Epithelial cell of proximal tubule (primary cell): ENCODE measurements at places on chromosomes 6 and 20.
A peak's percentile ranks its signal among the peaks of the same experiment; 100 is the strongest.

DNA sequence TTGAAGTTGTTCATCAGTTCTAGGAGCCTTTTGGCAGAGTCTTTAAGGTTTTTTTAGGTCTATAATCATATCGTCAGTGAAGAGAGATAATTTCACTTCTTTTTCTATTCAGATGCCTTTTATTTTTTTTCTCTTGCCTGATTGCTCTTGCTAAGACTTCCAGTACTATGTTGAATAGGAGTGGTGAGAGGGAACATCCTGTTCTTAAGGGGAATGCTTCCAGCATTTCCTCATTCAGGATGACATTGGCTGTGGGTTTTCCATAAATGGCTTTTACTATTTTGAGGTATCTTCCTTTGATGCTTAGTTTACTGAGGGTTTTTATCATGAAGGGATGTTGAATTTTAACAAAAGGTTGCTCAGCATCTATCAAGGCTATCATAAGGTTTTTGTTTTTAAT is 109.5 kb downstream of the CLVS2 start:
- no peak for DNase-seq

GRCh38 chr6:160035693-160036330 is 66.9 kb downstream of the IGF2R start:
- no peak for DNase-seq

DNA sequence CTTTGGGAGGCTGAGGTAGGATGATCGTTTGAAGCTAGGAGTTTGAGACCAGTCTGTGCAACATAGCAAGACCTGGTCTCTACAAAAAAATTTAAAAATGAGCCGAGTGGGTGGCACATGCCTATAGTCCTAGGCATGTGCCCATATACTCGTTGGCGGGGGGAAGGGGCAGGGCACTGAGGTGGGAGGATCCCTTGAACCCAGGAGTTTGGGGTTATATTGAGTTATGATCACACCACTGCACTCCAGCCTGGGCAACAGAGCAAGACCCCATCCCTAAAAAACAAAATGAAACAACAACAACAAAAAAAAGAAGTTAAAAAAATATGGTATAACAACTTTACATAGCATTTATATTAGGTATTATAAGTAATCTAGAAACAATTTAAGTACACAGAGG is 47.8 kb downstream of the LHFPL5 start:
- DNase-seq, result no peak

- DNase-seq, result no peak
Observed at GRCh38 chr6:84768442-84769174, 4.2 kb upstream of the TBX18 start.

- DNase-seq, result peak; percentile 30
Observed at GRCh38 chr6:2378891-2379652, 133.7 kb upstream of the GMDS start.

DNA sequence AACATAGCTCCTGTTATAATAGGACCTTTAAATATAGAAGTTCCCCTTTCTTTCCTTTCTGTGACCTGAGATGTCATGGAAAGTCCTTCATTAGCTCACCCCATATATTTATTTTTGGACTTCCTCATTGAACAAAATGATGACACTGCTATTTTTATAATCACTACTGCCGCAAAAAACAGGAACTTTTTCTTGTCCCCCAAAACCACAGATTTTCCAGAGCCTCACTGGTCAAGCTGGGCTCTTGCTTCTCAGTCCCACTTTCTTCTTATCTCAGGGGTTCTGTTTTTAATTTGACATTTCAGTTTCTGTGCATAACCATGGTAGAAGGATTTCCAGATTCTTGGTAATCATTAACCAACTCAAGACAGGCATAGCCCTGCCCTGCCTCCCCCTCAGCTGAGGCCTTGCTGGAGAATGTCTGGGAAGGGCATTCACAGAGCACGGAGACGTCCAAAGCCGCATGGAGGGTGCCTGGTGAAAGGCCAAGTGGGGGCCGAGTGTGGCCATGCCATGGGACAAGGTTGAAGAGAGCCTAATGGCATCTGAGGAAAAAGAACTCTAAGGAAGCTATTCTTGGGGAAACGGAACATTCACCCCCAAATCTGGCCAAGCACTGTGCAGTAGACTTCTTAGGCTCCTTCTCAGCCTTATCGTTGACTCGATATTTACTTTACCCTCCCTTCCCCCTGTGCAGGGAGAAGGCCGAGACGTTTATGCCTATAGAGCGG is 73.7 kb downstream of the EDN1 start:
- peak; percentile 85 for DNase-seq
